OCI-LY7 (cell line): ENCODE measurements at places on chromosomes 4 and X.

- no peak for DNase-seq
Measured at GRCh38 chr4:99076292-99076976, 12.2 kb downstream of the ADH5 start.

DNA sequence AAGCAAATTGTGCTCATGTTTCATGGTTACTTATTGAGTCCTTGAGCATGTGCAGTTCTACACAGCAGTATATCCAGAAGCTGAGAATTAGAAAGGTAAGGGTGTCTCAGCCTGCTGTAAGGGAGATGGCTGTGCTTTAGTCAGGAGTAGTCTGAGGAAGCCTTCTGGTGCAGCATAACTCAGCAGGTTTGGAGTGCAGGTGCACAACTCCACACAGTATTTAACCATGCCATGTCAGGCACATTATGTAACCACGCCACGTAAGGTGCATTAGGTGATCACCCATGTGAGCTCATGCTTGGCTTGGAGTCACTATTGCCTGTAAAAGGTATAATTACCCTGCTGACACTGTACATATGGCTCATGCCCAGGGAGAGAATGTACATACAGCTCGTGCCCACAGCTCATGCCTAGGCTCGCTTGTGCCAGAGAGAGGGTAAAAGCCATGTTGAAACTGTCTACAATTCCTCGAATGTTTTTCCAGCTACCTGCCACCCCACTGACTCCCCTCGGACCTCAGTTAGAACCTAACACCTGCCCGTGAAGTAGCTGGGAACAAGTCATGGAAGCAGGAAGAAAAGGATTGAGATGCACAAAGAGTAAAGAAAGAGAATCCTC lies 37.8 kb downstream of the UCHL1 start:
- DNase-seq: peak; percentile 76

DNA sequence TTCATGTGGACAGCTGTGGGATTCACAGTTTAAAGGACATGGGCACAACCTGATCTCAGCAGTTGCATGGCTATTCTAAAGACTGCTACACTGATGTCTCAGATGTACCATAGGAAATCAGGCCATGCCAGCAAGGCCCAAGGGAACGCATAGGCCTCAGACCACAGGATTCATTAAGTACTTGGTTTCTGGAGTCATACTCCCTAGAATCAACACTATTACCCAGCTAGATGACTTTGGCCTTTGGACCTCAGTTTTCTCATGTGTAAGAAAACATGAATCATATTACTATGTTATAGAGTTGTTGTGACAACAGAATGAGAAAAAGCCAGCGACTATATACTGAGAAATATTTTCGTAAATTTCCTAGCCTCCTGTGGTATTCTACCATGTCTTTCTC lies 67.9 kb downstream of the NHS start:
- DNase-seq: no peak

DNA sequence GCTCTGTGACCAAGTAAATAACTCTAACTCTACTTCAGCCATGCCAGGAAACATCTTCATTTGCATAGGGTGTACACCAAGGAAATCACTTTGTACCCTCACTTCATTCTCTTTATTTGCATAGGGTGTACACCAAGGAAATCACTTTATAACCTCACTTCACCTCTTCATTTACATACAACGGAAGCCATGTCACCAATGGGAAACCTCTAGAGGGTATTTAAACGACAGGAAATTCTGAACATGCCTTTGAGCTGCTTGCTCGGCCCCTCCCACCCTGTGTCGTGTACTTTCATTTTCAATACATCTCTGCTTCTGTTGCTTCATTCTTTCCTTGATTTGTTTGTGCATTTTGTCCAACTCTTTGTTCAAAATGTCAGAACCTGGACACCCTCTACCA lies 848.1 kb upstream of the FRG1 start:
- DNase-seq: peak; percentile 12

DNA sequence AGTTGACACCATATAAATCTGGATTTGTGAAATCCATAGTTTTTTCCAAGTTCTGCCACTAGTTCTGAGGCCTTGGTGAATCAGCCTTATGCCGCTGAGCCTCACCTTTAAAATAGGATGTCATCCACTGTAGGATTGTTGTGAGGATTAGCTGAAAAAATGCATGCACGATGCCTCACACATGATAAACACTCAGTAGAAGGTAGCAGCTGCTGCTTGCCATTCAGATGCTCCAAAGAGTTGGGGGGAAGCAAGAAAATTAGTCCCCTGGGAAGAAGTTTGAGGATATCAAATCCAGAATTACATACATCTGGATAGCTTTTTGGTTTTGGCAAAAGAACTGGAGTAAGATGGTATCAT lies 7.4 kb downstream of the MMAA start:
- no peak for DNase-seq

DNA sequence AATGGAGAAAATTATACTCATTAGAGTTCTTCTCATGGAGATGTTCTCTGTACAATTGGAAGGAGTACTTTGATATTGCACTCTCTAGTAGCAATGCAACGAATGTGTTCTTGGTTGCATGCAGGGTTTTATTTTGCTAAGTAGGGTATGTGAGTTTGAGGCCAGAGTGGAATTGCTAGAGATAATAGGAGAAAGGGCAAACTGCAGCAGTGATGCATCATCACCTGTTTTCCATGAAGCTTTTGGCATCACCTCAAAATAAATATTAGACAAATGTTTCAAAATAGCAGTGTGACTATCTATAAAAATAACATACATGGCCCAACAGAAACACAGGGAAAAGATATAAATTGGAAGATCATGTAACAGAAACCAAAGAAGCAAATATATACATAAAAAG lies 93.3 kb downstream of the TIGD2 start:
- no peak for DNase-seq

GRCh38 chrX:38150993-38151392 lies 69.7 kb downstream of the SRPX start:
- DNase-seq: no peak

DNA sequence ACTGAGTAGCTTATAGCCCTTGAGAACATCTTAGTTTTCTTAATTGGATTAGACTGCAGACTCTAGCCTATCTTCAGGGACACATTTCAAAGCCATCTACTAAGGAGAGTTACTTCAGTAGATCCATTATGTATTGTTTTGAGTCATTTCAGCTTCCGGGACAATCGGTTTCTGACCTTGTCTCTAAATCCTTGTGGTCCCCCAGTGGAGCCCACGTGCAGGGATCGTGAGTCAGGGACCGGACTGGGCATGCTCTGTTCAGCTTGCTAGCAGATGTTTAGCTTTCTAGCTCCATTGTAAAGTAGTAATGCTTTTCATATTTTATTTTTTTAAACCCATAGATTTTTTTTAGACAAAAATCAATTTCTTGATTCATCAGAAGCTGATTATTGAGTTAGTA lies 211.9 kb upstream of the PRPS2 start:
- no peak for DNase-seq

GRCh38 chrX:24166078-24166477 lies 16.5 kb downstream of the ZFX start:
- no peak for DNase-seq
